AG04450 (cell line): ENCODE measurements at places on chromosomes 4 and X.

GRCh38 chr4:6410068-6410467 is 62.3 kb downstream of the PPP2R2C start:
- DNase-seq: no peak

DNA sequence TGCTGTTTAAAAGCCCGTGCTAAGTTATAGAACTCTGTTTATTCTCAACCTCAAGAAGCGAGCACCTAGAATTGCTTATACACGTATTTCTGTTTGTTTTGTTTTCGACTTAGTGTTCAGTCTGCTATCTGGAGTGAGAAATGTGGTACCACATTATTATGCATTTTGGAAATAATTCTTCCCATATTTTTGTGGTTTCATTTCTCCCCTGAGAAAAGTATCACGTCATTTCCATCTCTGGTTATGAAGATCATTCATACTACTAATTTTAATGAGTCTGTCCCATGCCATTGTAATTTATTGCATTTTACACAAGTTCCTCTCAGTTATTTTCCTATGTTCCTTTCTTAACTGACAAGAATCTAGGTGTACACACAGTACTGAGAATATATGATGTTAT is 186.0 kb downstream of the DCHS2 start:
- DNase-seq: no peak

DNA sequence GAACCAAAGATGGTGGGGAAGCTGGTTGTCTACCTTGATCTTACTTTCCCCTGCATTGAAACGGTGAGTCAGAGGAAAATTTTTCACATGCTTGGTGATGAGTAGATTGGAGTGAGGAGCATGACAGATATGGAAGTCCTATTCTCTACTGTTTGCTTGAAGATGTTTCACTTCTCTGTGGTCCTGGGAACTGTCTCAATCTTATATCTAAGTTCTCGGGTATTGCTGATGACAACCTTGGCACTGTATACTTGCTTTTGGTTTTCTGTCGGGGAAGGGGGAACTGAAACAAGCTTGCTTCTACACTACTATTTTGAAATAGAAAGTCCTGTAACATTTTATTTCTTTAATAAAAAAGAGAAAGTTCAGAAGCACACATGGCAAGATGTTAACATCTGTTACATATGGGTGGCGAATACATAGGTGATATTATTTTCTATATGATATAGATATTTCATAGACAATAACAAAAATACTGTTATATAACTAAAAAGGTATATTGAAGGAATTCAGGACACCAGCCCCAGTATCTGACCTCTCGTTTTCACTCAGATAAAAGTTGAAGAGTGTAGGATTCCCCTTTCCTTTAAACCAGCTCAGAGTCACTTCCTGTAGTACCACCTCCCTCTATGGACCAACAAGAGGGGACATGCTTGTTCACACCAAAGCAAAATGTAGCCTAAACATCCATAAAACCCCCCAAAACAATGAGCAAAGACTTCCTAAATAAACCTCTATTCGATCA is 88.8 kb downstream of the FMR1NB start:
- no peak for DNase-seq

- no peak for DNase-seq
Observed at GRCh38 chrX:50721764-50722521, 92.1 kb downstream of the SHROOM4 start.

GRCh38 chr4:104421566-104421965 is 73.1 kb downstream of the CXXC4 start:
- no peak for DNase-seq

DNA sequence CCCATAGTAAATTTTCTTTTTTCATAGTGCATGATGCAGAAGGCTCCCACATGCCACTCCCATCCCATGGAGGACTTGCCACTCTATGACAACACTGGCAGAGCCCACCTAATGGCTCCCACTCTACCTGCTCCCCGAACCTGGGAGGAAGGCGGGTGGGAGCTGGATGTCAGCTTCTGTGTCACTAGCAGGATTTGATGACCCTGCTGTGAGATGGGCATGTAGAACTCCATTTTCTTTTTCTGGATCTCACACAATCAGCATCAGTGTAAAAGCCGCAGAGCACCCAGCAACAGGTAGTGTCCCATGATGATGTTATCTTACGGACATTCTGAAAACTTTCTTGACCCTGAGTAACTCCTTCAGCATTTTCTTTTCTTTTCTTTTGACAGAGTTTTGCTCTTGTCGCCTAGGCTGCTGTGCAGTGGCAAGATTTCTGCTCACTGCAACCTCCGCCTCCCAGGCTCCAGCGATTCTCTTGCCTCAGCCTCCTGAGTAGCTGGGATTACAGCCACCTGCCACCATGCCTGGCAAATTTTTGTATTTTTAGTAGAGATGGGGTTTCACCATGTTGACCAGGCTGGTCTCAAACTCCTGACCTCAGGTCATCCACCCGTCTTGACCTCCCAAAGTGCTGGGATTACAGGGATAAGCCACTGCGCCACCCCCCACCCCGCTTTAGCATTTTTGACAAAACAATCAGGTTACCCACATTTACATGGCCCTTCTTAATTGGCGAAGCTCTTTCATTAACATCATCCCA is 15.0 kb upstream of the ADH1A start:
- no peak for DNase-seq

DNA sequence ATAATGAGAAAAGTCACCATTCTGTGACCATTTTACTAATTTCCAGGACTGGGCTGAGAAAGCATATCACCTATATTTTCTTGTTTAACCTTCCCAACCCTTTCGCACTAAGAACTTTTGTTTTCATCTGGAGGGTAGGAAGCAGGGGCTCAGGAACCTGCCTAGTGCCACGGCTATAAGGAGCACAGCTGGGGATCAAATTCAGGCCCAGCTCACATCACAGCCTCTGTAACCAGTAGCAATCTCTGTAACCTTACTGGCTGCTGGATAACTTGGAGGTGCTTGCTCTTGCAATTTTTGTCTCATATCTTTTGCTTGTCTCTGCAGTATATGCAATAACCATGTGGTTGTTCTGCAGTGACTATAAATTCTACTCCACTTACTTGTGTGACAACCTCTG is 76.7 kb upstream of the PLAC1 start:
- no peak for DNase-seq

DNA sequence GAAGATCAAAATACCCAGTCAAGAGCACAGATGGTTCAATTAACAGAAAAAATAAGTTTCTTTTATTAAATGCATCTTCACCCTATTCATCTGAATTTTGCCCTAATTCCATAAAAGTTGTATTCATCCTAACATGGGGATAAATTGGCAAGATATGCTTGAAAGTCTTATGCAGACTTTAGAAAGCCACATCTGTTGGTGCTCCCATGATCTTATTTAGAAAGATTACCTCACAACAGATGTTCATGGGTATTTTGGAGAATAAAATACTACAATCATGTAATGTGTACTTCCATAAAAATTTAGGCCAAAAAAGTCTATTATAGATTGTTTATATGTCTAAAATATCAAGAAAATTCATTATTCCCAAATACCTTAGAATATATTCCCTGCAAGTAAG is 510.3 kb downstream of the TECRL start:
- DNase-seq: no peak
